ENCODE measurements at places on chromosomes 12 and 14. TPM values are rescaled to one million over a fixed set of nuclear protein-coding genes. Genes with fewer than 3 reads are reported as not detected.

- no peak for DNase-seq
Observed at GRCh38 chr12:6226002-6226678, 25.9 kb downstream of the CD9 start.

DNA sequence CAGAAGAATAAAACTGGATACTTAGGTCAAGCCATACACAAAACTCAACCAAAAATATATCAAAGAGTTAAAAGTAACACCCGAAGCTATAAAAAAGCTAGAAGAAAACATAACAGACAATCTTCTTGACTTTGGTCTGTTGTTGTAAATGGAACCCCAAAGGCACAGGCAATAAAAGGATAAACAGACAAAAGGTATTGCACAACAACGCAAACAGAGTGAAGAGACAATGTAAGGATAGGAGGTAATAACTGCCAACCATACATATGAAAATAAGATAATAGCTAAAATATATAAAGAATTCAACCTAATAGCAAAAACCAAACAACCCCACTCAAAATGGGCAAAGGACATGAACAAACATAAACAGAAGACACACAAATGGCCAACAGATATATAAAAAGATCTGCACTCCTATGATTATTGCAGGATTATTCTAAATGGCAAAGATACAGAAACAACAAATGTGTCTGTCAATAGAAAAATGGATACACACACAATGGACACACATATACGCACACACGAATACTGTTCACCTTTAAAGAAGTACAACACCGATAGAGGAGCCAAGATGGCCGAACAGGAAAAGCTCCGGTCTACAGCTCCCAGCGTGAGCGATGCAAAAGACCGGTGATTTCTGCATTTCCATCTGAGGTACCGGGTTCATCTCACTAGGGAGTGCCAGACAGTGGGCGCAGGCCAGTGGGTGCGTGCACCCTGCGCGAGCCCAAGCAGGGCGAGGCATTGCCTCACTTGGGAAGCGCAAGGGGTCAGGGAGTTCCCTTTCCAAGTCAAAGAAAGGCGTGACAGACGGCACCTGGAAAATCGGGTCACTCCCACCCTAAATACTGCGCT, 1137.1 kb downstream of the FSCB start:
- no peak for DNase-seq

GRCh38 chr14:21528381-21529348, 2.5 kb upstream of the SALL2 start:
- DNase-seq: no peak

- peak; percentile 41 for DNase-seq
Observed at GRCh38 chr14:25050269-25051150, 563 bp upstream of the STXBP6 start.

GRCh38 chr12:54680374-54680773, 32.2 kb upstream of the DCD start:
- DNase-seq: peak; percentile 2

DNA sequence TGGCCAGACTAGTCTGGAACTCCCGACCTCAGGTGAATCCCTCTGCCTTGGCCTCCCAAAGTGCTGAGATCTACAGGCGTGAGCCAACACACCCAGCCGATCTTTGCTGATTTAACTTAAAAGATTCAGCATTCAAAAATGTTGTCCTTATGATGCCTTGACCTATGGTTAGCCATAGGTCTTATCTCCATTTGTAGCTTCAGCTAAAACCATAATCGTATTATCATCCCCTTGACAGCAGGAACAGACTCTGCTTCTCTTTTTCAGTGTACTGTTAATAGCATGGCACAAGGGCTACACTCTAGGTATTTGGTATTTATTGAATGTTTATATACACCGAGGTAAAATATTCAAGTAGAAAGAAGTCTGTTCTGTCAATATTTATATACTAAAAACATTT, 15.3 kb downstream of the CCDC62 start:
- DNase-seq: no peak

DNA sequence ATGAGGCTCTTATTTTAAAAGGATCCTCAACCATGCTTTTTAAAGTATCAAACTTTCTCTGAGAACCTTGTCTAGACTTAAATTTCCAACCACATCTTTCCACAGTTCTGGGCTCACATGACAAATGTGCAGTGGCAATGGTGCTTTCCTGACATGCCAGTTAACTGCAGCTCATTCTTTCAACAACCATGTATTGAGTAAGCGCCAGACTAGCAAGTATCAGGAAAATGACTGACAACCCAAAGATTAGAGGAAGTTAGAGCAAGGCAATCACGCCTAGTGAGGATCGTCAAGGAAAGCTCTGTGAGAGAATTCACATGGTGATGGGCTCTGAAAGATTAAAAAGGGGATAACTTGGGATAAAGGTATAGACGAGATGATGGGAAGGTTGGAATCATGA, 35.8 kb downstream of the FLVCR2 start:
- DNase-seq: no peak

DNA sequence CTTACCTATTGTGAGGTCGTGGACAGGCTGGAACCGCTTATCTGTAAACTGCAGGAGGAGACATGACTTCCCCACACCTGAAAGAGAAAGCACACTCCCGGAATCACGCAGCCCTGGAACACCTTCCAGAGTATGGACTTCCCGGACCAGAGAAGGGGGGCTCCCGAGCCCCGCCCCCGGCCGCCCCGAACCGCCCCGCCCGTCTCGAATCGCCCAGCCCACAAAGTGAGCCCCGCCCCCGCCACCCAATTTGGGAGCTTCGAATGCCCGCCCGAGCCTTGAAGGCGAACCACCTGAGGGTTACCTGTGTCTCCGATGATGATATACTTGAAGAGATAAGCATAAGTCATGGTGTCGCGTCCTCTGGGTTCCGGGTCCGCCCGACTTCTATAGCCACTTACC, 235 bp downstream of the RAB2B start:
- peak; percentile 74 for DNase-seq

HECTD4 gene
- 3.5 TPM for total RNA-seq

TAS2R20 gene
- 0.07 TPM for total RNA-seq

MIP gene
- 0.15 TPM for total RNA-seq

KRT78 gene
- total RNA-seq: 0.22 TPM

TMEM229B gene
- 21.5 TPM for total RNA-seq

GPRC5D gene
- total RNA-seq: not detected

TAC3 gene
- total RNA-seq: not detected

Measured in M059J (cell line).